ENCODE measurements at places on chromosomes 2 and 18.
A peak's percentile ranks its signal among the peaks of the same experiment; 100 is the strongest.

DNA sequence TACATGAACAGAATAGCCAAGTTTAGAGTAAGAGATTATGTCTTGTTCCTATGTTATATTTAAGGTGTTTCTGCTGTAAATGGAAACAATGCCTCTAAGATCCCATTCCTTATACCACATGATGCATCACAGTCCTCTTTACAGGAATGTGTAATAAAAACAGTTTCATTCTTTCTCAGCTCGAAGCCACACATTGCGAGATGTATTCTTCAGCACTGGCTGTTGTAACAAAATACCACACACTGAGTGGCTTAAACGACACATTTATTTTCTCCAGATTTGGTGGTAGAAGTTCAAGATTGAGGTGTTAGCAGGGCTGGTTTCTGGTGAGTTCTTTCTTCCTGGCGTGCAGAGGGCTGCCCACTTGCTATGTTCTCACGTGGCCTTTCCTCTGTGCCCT is 246.2 kb downstream of the SOCS6 start:
- DNase-seq, result no peak

- DNase-seq, result no peak
These were observed 43.1 kb upstream of the EML4 start for GRCh38 chr2:42125841-42126594.

DNA sequence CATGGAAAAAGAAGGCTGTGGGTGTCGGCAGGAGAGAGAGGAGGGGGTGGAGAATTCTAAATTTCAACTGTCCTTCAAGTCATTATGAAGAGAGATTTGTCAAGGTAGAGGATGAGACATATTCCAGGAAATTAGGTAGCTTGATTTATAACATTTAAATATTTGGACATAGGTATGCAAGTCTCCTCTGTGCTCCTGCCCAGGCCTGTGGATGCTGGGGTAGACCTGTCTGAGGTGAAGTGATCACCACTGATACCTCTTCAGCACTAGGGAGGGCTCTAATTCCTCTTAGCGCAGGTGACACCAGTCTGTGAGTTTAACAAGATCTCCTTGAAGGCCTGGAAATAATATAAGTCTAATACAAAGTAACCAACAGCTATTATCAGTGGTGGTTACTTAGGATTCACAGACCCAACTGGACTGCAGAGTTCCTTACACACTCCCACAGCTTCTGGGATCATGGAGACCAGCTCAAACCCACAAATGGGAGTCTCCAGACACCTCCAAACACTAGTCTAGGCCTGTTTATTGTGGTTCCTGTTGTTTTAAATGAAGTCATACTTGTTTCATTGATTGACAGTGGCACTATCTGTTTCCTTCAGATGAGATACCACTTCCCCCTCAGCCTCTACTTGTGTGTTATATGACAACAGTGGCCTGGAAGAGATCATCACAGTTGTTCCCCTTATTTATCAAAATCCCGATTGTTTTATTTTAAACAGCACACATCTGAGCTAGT is 104.1 kb upstream of the ITPRID2 start:
- DNase-seq, result no peak

DNA sequence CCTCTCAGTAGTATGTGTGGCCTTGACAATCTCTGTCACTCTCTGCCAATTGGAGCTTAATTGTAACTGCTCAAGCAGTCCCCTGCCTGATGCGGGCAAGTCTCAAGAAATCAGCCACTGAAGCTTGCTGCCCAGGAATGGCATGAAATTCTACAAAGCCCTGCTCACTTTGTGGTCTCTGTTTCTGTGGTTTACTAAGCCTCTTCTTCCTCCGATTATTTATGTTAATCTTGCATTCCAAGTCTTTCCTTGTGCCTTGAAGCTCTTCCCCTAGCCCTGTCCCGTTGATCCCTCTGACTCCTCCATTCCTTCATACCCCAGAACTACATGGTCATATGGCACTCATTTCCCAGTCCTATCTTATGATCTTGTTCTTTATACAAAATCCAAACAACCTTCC is 489.3 kb upstream of the CHST9 start:
- DNase-seq, result no peak

DNA sequence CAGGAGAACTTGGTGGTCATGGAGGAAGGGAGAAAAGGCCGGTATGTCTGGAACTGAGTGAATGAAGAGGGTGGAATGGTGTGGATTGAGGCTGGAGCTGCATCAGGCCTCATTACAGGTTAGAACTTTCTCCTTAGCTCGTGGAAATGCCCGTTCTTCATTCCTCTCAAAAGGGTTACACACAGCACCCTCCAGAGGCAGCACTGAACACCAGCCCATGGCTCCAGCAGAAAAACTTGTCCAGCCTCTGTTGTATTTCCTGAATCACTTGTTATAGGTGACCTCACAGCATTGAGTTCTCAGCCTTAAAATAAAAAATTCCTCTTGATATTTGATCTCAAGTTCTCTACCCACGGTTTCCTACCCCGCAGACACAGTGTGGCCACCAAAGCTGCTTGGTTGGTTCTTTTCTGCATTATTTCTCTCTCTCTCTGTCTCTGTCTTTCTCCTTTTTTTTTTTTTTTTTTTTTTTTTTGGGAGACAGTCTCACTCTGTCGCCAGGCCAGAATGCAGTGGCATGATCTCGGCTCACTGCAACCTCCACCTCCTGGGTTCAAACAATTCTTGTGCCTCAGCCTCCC is 89.6 kb downstream of the ITGB1BP1 start:
- DNase-seq, result peak; percentile 13
